ENCODE measurements at places on chromosomes 11 and 22.

DNA sequence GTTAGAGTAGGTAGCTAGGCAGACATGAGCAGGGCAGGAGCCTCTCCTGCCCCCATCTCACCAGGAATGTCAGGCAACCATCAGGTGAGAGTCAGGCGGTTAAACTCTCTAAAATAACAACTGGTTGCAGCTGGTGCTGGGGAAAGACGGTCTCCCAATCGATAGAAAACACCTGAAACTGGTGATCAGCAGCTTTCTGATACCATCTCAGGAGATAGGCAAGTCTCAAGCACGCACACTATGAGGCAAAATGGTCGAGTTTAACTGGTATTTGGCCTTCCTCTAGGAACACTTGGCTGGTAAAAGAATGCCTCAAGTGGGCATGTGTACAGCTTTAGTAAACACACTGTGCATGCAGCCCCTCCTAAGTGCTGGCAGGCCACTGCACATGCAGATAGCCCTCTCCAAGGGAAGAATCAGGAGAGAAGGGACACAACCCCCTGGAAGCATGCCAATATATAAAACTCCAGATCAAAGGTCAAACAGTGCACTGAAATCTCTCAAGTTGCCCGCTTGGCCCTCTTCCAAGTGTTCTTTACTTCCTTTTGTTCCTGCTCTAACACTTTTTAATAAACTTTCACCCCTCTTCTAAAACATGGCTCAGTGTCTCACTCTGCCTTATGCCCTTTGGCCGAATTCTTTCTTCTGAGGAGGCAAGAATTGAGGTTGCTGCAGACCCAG is 88.7 kb downstream of the USP35 start:
- peak; percentile 34 for DNase-seq

DNA sequence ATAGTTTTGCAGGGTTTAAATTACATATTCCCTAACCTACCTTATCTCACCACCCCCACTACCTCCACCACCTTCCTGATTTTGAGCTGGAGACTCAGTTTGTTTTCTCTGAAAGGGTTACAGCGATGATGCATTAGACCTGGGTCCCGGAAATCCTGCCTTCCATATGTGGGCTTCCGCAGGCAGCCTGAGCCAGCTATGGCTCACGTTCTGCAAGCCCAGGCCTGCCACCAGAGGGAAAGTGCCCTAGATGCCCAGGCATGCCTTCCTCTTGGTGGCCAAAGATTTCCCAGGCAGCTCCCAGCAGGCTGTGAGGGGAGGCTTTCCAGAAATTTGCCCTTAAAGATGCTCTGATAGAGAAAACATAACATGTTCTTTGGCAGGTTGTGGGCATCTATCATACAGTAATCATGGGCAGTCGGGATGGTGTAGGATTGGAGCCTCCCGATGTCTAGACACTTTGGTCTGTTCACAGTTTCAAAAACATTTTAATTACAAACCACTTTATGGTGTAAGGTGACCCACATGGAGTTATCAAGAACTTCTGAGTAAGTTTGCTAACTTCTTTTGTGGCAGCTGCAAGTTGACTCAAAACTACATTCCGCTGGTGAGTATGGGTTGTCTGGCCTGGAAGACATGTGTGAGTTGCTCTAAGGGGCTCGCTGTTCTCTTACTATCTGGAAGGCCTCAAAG is 79.3 kb downstream of the MICAL2 start:
- peak; percentile 60 for DNase-seq

GRCh38 chr11:117169736-117170135 is 8.8 kb upstream of the SIDT2 start:
- DNase-seq = no peak

- no peak for DNase-seq
Measured at GRCh38 chr11:119486016-119486415, 63.0 kb upstream of the THY1 start.

GRCh38 chr11:72724851-72725723 is 27.1 kb downstream of the ARAP1 start:
- DNase-seq = peak; percentile 82

- no peak for DNase-seq
Measured at GRCh38 chr22:44180706-44181032, at the start of gene PARVG. PARVG (plus strand) TSS chr22:44180925; CDS start chr22:44183330, 2,405 bp downstream.

DNA sequence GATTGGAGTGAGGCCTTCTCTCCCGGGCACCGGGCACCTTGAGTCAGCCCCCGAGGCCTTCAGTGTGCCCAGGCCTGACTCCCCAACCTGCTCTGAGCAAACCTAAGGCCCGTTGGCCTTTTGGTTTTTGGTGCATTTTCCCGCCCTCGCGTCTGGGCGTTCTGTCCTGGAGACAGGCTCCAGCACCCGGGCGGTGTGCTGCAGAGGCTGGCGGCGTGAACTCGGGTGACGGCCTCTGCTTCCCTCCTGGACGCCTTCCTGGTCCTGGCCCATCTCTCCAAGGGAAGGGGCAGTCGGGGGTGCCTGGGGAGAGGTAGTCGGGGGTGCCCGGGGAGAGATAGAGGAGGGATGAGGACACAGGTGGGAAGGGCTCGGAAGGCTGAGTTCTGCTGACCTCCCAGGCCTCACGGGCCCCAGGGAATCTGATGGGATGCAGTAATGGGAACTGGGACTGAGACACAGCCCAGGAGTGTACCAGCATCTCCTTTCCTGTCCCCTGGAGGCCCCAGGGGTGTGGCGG is 1326.4 kb downstream of the BRD1 start:
- no peak for DNase-seq

DNA sequence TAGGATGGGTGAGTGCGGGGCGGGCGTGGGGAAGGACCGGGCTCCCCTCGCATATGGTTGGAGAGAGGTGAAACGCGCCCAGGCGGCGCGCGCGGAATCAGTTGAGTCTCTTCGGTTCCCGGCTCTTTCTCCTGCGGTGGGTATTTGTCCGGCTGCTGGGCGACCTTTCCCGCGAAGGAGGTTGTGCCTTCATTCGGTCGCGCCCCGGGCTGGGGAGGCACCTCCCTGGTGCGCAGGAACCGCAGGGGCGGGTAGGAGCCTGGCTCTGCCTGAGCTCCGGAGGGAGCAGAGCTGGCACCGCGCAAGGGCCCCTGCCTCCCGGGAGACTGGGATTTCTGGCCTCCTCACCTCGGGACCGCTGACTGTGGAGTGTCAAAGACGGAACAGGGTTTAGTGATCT is 27.5 kb downstream of the SAA4 start:
- no peak for DNase-seq

DNA sequence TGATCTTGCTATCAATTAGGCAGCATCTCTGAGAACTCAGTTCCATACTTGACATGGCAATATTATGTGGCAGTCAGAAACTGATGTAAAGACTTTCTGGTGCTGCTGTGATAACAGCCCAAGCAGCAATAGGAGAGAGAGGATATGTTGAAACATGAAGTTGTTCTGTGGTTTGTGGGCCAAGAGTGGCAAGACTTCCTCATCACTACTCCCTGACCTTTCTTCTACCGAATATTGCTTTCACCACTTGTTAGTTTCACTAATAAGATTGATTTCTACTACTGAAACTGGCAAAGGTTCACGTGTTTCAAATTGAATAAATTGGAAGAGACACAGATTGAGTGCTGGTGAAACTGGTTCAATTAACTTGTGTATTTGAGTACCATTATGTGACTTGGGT is 852.6 kb upstream of the RAG2 start:
- no peak for DNase-seq

- no peak for DNase-seq
Measured at GRCh38 chr22:39181356-39181755, 28.9 kb upstream of the CBX7 start.

GRCh38 chr11:87529486-87529885 is 491.8 kb downstream of the TMEM135 start:
- no peak for DNase-seq

GRCh38 chr11:10942620-10943019 is 84.8 kb upstream of the ZBED5 start:
- DNase-seq = no peak

GRCh38 chr22:34080433-34080832 is 160.2 kb upstream of the LARGE1 start:
- no peak for DNase-seq

GRCh38 chr11:104968355-104968855 is at the start of gene CASP4:
CASP4 (minus strand) TSS chr11:104968574; CDS start chr11:104968525, 49 bp downstream.
- DNase-seq = peak; percentile 79

GRCh38 chr11:65516135-65516968 is 8.5 kb upstream of the SCYL1 start:
- DNase-seq = no peak

DNA sequence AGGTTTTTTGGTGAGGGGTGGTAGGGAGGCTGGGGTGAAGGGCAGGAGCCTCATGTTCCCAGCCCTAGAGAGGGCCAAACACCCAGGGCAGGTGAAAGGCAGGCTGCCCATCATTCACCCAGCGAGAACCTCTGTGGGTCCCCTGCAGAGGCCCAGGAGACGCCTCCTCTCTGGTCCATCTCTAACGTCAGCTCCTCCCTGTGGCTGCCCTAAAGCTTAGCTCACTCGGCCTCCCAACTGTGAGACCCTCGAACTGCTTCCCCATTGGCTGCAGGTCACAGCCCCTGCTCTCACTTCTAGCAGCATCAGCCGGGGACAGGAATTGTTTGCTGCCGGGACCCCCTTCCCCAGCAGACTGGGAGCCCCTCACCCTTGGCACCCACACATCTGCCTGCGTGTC is 615 bp upstream of the NFAM1 start:
- DNase-seq = peak; percentile 60
